Activated T-cell treated with anti-CD3 and anti-CD28 coated beads, Interleukin-2, amount 50 U/mL, for 48 hours (primary cell): ENCODE measurements at places on chromosomes 1 and 21.

DNA sequence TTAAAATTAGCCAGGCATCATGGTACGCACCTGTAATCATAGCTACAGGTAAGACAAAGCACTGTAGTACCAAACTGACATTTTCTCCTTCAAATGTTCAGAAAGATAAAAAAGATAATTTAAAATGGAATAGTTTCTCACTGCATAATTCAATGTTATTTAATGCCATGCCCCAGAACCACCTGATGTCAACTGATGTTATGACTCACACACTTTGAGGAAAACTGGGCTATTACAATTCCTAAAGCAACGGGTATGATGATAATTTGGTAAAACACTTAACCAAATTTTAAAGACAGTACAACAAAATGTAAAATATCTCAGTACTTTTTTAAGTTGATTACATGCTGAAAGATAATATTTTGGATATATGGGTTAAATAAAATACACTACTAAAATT lies 22.9 kb upstream of the PLEKHO1 start:
- no peak for DNase-seq

DNA sequence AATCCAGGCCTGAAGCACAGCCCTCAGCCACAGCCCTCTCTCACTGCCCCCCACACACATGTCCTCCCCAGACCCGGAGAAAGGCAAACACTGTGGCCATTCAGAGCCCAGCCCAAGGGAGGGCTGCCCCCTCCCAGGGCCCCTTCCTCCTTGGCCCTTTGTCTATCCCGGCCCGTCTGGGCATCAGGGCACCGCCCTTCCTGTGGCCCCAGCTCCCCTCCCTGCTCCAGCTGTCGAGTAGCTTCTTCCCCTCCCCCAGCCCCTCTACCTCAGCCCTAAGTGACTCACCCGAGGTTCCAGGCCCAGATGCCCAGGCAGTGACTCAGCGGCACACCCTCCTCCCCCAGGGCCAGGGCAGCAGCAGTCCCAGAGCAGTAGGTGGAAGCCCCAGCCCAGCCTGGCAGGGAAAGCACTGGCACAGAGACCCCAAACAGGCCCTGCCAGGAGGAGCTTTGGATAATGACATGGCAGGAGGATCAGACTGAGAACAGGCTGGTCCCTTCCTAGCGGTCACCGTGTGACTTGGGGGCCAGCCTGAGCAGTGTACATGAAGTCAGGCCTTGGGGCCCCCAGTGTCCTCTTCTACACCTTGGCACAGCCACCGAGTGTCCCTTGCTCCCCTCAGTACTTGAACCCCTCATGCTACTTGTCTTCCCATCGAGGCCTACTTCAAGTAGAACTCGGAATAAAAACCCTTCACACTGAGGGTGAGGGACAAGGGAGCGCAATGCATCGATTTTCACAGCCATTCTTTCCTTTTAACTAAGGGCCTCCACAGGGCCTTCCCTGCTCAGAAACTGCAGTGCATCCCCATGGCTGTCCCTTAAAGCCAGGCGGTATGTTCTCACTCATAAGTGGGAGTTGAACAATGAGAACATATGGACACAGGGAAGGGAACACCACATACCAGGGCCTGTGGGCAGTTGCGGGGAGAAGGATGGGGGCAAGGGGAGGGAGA lies 1.0 kb upstream of the S100A2 start:
- DNase-seq = peak; percentile 89

DNA sequence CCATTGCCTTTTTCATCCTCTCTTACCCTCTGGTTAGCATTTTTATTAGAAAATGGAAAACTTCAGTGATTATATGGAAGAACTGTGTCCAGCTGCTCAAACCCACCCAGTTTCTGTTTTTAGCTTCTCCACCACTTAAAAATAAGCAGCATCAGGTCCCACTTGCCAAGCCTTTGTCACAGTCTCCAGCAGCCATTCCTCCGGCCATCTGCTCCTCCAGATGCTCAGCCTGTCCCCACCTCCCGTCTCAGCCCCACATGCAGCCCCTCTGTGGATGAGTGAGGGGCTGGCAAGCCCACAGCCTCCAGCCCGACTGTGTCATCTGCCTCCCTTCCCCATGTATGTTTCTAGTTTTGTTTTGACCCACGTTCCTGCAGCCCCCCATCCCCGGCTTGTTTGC lies 289.7 kb downstream of the HHAT start:
- no peak for DNase-seq

DNA sequence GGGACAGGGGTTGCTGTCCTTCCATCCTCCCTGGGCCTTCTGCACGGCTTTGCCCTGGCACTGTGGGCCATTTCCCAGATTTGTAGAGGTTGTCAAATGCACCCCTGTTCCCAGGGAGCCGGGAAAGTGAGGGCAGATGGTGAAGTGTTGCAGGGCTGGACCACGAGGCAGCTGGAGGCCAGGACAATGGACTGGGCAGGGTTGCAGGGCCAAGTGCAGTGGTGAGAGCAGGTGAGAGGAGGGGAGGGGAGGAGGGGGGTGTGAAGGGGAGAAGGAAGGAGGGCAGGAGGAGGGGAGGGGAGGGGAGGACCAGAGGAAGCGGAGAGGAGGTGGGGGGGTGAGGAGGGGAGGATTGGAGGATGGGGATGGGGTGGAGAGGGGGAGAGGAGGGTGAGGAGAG lies 443.9 kb downstream of the CAMTA1 start:
- DNase-seq = no peak

- no peak for DNase-seq
Observed at GRCh38 chr1:201391651-201392511, 7.2 kb downstream of the LAD1 start.

DNA sequence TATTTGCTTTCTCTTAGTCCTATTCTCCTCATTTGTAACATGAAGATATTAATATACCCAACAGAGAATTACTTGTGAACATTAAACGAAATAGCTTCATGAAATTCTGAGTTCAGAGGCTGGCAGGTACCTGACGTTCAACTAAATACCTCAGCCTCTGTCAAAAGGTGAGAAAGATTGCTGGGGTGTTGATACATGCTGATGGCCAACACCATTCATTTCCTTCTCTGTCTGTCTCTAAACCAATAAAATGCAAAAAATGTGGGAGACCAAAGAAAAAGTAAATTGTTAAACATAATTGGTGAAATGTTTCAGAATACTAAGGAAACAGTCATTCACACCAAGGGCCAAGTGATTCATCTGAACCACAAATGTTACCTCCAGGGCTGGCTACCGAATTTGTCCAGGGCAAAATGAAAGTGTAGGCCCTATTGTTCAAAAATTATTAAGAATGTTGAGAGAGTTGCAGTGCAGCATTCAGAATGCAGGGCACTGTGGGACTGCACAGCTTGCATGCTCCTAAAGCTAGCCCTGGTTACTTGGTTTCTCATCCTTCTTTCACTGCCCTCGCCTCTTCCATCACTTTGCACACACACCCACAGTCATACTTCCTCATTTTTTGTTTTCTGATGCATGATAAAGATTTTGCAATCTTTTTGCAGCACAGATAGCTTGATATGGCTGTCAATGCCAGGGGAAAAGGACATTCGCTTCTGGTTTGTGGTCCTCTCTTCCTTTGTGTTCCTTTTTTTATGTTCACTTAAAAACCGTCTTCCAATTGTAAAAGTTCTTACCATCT lies 414.3 kb upstream of the NR5A2 start:
- no peak for DNase-seq

GRCh38 chr1:42240966-42241755 lies 76.6 kb upstream of the GUCA2A start:
- DNase-seq = no peak

GRCh38 chr1:109404838-109405237 lies 7.1 kb upstream of the SORT1 start:
- no peak for DNase-seq

DNA sequence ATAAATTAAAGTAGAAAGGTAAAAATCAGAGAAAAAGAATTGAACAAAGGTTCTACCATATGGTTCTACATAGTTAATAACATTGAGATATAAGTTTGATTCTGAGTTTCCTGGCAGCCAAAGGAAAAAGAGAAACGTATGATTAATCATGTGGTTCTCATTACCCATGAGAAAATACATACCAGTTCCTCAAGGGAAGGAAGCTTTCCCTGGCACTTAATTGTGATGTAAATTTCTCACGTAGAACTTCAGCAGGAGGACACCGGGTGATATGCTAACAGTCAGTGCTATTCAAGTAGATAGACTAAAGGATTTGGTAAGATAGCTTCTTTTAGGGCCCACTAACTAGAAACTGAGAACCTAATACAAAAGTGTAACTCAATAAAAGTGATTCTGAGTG lies 218.5 kb downstream of the NFIA start:
- no peak for DNase-seq

GRCh38 chr1:178724728-178725465 lies at the start of gene RALGPS2:
RALGPS2 (plus strand) TSS chr1:178725244; CDS start chr1:178776765, 51,521 bp downstream.
- DNase-seq = peak; percentile 69

- DNase-seq = no peak
Observed at GRCh38 chr1:59704716-59705115, 110.0 kb upstream of the HOOK1 start.

DNA sequence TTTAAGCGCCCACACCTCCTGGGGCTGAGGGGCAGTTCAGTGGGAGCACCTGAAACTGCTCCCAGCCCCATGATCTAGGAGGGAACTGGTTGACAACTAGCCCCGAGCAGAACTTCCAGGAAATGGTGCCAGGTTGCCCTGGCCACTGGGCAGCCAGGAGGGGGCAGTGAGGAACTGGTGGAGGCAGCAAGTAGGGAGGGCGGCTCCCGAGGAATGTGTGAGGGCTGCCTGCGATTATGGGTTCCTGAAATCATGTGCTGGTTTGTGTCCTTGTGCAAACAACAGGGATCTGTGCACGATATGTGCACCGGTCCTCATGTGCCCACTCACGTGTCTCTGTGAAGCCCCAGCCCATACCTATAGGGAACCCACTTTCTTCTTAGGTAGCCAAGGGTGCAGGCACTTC lies 9.9 kb downstream of the GPR3 start:
- no peak for DNase-seq

DNA sequence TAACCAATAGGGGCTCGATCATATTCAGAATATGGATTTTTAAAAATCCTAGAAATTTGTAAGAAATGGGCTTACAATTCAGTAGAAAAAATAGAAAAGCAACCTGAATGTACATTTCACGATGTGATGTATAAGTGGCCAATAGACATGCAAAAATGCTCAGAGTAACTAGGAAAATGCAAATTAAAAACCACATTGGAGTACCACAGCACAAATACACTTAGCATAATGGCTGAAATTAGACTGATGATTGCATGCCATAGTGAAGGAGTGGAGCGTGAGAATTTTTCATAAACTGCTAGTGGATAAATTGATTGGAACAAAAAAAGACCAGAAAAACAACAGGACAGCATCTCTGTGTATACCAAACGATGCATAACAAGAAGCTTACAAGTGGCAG lies 102.3 kb downstream of the DYRK1A start:
- no peak for DNase-seq

- DNase-seq = no peak
Observed at GRCh38 chr1:33000427-33001026, 35.9 kb upstream of the RNF19B start.
